ENCODE measurements at places on chromosomes 7 and 10.

DNA sequence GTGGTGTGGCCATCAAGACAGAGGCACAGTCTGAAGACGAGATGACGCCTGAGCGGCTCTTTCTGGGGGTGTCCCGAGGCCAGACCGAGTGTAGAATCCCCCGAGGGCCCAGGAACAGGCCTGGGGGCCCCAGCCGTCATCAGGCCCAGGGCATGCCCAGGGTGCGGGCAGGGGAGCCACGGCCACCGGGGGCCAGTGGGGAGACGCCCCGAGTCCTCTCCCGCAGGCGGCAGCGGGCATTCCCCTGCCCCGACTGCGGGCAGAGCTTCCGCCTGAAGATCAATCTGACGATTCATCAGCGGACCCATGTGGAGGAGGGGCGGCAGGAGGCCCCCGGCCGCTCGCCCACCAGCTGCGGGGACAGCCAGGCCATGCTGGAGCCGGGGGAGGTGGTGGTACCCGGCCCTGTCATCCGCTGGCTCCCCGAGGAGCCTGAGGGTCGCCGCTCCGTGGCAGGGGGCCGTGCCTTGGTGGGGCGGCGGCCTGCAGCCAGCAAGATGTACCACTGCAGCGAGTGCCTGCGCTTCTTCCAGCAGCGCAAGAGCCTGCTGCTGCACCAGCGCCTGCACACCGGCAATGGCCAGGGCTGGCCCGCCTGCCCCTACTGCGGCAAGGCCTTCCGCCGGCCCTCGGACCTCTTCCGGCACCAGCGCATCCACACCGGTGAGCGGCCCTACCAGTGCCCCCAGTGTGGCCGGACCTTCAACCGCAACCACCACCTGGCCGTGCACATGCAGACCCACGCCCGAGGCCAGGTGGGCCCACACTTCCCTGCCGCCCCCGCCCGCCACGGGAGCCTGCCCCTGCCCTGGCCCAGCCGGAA lies 19.7 kb downstream of the ZNF783 start:
- no peak for DNase-seq

DNA sequence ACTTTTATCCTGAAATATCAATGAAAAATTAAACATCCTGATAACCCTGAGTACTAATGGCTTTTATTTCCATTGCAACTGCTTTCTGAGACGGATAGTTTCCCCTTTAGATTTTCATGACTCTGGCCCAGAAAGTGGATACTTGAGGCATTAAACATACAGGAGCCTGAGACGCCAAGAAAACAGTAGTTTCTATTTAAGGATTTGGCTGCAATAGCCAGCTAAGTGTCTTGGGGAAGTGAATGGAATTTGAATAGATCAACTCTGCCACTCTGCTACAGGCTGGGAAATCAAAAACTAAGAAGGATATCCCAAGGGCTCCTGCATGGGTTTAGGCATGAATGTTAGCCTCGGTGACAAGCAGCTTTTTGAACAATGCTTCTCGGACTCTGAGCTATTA lies 24.7 kb upstream of the GPAM start:
- DNase-seq = no peak

- no peak for DNase-seq
These were observed 404.6 kb downstream of the RPS24 start for GRCh38 chr10:78437998-78438906.

GRCh38 chr7:4091767-4092166 lies 590.3 kb upstream of the FOXK1 start:
- DNase-seq = no peak

DNA sequence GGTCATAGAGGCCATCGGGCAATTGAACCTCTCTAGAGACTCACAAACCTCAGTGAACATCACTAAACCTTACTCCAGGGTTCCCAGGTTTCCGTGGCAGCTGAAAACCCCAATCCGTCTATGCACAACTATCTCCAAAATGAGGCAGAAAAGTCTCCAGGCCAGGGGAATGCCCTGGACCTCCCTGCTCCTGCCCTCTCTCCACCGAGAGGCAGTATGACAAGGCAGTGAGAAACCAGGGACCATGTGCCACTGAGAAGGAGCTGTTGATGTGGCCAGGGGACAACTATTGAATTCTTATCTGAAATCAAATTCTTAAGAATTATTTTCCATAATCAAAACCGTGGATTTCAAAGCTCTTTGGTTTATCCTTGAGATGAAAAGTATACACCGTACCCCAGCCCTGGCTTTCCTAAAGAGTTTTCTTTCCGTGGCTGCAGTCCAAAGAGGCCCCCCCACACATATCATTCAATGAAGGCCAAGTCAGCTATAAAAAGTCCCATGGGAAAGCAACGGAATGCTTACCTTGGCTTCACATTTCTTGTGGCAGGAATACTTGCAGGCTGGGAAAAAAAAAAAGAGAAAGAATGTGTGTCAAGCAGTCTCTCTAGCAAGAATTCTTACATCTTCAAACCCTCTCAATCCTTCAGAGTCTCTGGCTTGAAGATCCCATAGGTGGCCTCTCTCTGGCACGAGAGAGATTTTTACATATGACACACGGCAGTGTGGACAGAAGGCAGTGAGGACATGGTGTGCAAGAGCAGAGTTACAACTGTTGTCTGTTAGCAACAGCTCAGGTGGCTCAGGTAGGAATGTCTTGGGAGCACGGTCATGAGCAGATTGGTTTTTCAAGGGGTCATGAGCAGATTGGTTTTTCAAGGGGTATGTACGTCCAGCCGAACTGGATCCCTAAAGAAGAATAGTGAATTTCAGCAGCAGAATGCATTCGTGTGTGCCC lies 75.2 kb downstream of the TNS3 start:
- no peak for DNase-seq

- DNase-seq = no peak
These were observed 323.5 kb downstream of the ADARB2 start for GRCh38 chr10:1413823-1414222.

Measured in NCI-H187 (cell line).